Type B pancreatic cell (in vitro differentiated cells): ENCODE measurements at places on chromosomes 16 and 17. TPM values are rescaled to one million over a fixed set of nuclear protein-coding genes. Genes with fewer than 3 reads are reported as not detected.
A peak's percentile ranks its signal among the peaks of the same experiment; 100 is the strongest.

DNA sequence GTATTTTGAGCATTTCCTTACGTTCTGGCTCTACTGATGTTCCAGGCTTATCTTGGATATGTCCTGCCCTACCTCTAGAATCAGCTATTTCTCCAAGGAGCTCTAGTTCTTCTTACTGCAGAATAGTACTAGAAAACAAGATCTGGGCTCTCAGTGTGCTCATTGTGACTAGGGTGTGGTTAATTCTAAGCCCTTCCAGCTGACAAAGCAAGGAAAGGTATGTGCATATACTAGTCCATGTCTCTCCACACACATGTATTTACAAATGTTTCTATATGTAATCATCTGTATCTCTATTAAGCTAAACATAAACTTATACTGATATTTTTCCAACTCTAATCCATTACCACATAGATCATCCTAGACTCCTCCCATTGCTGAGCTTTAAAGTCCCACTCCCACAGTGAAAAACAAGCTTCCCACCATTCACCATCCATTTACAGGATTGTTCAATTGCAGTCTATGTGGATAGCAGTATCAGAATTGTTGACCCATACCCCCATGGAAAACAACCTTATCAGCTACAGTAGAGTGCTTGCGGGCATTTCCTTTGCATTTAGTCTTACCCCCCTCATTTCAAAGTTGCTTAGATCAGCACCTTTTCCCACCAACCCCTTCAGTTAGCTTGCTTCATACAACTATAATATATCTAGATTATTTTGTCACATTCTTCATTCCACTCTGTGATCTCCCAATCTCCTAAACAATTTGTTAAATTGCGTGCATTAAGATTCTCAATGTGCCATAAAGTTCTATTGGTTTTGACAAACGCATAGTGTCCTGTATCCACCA lies 194.5 kb downstream of the SOX9 start:
- no peak for DNase-seq

GRCh38 chr17:73482894-73483293 lies 161.4 kb downstream of the SDK2 start:
- no peak for DNase-seq

- no peak for DNase-seq
These were observed 126.2 kb downstream of the CPPED1 start for GRCh38 chr16:12677502-12677901.

- no peak for DNase-seq
These were observed 16.6 kb upstream of the CRISPLD2 start for GRCh38 chr16:84803146-84803545.

DNA sequence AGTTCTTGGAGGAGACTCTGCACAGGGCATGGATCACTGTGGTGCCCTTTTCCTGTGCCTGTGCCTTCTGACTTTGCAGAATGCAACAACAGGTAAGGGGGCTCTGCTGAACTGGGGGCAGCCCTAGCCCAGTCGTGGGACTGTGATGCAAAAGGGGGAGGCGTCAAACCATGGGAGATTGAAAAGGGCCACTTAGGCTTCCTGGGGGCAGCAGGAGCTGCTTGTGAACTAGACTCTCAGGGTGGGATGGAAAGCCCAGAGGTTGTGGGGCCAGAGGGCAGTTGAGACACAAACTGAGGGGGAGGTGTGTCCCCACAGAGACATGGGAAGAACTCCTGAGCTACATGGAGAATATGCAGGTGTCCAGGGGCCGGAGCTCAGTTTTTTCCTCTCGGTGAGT lies 19.6 kb downstream of the ADGRG5 start:
- DNase-seq: peak; percentile 42

GRCh38 chr17:10844621-10845387 lies 6.9 kb upstream of the PIRT start:
- DNase-seq: peak; percentile 77

GRCh38 chr17:73770115-73770848 lies 126.0 kb upstream of the SDK2 start:
- DNase-seq: no peak

- DNase-seq: no peak
These were observed 9.7 kb downstream of the INPP5K start for GRCh38 chr17:1506649-1507267.

GRCh38 chr16:29927070-29927905 lies 1.3 kb upstream of the KCTD13 start:
- no peak for DNase-seq

DNA sequence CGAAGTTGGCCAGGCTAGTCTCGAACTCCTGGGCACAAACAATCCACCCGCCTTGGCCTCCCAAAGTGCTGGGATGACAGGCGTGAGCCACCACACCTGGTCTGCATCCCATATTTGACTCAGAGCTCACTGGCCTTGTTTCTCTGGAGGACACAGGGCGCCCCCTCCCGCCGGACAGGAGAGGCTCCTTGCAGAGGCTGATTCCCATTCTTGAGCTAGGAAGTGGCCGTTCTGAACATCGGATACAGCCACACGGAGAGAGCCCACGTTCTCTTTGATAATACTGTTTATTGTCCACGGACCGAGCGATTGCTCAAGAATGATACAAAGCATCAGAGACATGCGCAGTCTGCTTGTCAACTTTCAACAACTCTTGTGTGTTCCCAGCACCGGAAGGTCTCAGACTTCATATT lies 12.1 kb upstream of the USP36 start:
- no peak for DNase-seq

- DNase-seq: no peak
These were observed 1.1 kb downstream of the NDEL1 start for GRCh38 chr17:8436844-8437171.

GRCh38 chr17:82487910-82488309 lies 29.4 kb downstream of the NARF start:
- DNase-seq: no peak

GRCh38 chr17:76543826-76544545 lies 4.1 kb downstream of the PRCD start:
- DNase-seq: no peak

DNA sequence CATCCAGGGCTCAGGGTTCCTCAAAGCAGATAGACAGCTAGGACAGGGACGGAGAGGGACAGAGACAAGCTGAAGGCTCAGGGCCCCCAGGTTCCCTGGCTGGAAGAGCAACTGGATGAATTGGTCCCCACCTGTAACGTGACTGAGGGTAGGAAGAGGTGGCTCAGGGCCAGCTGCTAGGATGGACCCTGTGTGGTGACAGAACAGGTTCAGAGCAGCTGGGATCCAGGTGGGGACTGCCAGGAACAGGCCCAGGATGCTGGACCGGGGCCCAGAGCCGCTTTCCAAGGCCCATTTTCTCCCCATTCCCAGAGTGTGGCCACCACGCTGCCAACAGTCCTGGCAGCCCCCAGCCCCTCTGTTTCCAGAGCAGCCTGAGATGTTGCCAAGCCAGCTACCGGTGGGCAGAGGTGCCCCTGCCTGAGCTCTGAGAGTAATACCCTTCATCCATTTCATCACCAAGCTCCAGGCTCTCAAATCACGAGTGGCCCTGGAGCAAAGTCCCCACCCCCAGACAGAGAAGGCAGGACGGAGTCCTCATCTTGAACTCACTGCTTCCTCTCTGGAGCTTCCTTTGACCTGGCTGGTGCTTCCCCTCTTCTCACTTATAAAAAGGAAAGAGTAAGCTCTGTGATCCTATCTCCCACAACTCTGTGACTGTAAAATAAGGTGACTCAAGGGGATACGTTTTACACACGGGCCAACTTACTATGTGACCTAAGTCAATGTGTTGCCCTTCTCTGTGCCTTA lies 79.6 kb downstream of the TMEM132E start:
- no peak for DNase-seq

- DNase-seq: no peak
These were observed 30.3 kb downstream of the CACNA1H start for GRCh38 chr16:1182950-1183907.

DNA sequence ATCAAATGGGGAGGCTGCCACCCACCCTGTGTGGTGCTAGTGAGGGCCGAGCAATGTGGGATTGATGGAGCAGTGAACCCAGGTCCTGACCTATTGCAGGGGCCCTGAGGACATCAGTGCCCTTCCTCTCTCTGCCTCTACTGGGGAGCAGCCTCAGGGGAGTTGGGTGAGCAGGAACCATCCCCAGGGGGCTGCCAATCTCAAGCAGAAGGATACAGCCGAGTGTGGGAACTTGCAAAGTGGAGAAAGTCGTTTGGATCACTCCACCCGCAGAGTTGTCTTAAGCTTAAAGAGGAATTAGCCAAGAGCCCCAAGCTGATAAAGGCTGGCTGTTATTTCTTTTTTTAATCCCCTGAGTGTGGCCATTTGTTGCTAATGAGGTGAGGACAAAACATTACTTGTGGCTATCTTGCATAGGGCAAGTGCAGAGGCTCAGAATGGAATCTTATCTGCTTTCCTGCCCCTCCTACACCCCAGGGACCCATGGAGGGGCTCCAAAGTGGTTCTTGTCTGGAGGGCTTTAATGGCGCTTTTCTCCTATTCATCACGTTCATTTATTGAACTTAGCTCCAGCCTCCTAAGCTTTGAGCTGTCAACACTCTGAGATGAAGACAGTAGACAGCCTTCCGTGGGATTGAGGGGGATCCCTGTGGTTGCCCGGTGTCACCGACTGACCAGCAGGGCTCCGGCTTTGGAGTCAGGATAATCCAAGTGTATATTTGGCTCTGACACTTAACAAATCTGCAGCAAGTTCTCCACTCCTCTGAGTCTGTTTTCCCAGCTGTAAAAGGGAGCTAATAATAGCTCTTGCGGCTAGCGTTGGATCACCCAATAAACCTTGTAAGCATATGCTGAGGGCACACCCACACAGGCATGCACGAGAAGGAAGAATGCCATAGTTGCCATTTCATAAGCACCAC lies 45.1 kb downstream of the MYH11 start:
- no peak for DNase-seq

DNA sequence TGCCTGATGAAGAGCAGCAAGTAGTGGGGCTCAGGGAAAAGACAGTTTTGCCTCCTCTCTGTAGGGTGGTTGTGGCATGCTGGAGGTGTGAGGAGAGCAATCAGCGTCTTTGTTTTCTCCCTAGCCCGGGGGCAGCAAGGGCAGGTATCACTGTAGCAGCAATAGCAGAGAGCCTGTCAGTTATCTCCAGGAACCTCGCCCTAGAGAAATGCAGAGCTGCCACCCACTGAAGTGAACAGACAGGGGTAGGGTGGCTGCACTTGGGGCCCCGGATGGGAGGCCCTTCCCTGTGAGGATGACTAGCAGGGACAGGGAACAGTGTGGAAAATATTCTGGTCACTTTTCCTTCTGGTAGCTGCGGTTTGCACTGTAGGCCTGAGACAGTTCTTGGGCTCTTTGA lies 886.5 kb downstream of the CDH8 start:
- DNase-seq: no peak

DNA sequence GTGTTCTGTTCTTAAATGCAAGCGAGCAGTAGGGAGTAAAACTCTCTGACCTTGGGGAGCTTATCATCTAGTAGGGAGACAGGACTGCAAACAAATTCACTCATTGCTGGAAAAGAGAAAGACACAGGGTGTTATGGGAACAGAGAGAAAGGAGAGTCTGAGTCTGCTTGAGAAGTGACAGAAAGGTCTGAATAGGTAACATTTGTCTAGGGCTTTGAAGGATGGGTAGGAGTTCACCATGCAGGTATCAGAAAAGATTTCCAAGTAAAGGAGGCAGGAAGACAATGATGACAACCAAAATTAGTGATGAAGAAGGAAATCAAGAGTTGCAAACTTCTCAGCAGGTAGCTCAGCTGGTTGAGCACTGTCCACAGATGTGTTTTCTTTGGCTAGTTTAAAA lies 93.6 kb upstream of the GPR139 start:
- no peak for DNase-seq

DNA sequence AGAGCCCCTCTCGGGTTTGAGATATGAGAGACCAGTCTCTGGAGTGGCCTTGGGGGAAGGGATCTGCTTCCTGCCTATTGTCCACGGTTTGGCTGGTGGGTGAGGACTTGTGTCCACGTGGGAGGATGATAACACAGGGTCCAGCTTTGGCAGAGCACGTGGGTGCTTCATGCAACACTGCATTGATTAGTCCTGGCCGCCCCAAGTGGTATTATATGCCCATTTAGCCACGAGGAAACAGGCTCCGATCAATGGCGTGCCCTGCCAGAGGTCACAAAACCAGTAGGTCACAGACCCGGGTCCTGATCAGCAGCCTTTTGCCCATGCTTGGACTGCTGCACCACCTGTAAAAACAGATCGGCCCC lies 141.6 kb downstream of the RGS9 start:
- DNase-seq: no peak

- DNase-seq: no peak
These were observed 25.7 kb downstream of the GSE1 start for GRCh38 chr16:85638695-85639409.

DNA sequence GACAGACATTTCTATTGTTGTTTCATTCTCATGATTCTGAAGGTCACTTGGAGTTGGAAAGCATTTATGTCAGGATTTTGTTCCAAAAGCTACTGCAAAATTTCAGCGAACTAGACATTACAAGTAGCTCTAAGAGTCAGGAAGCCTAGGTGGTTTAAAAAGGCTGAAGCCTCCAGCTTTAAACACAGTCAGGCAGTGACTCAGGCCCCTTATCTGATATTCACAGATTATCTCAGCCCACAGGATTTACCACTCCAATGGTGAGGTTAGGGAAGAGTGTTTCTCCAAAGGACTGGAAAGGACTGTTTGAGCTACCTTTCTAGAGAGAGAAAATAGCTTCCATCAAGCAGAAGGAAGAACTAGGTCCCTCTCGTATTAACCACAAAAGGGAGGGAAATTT lies 624.4 kb upstream of the C16orf82 start:
- no peak for DNase-seq

DNA sequence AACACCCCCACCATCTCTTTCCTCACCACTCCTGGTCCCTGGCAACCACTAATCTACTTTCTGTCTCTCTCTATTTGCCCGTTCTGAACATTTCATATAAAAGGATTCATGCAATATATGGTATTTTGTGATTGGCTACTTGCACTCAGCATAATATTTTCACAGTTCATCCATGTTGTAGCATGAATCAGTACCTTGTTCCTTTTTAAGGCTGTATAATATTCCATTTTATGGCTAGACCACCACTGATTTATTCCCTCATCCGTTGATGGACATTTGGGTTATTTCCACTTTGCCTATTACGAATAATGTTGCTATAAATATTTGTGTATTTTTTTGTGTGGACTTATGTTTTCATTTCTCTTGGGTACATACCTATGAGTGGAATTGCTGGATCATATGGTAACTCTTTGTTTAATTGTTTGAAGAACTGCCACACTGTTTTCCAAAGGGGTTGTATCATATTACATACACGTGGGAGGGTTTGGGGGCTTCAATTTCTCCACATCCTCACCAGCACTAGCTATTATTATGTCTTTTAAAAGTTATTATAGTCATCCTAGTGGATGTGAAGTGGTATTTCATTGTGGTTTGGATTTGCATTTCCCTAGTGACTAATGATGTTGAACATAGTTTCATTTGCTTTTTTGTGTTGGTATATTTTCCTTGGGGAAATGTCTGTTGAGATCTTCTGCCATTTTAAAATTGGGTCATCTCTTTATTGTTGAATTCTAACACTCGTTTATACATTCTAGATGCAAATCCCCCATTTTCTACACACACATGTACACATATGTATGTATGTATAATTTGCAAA lies 26.3 kb downstream of the SEC14L5 start:
- no peak for DNase-seq

- DNase-seq: peak; percentile 39
These were observed 24.7 kb downstream of the IL21R start for GRCh38 chr16:27426423-27427408.

Gene USP43
- 6.6 and 16.9 TPM in 2 replicates for total RNA-seq

Gene ALDH3A2
- total RNA-seq: 57.7 and 69.8 TPM in 2 replicates

Gene KCNH6
- 4.4 and 9.0 TPM in 2 replicates for total RNA-seq

Gene MMP2
- 5.7 and 106 TPM in 2 replicates for total RNA-seq

Gene HSF5
- total RNA-seq: 0.10 TPM in 1 of 2 replicates, not detected in the other

Gene OR4D1
- total RNA-seq: not detected in 2 replicates
